ENCODE measurements at places on chromosomes 4 and X.

GRCh38 chr4:137934911-137935310 is 307.2 kb downstream of the SLC7A11 start:
- DNase-seq = no peak

DNA sequence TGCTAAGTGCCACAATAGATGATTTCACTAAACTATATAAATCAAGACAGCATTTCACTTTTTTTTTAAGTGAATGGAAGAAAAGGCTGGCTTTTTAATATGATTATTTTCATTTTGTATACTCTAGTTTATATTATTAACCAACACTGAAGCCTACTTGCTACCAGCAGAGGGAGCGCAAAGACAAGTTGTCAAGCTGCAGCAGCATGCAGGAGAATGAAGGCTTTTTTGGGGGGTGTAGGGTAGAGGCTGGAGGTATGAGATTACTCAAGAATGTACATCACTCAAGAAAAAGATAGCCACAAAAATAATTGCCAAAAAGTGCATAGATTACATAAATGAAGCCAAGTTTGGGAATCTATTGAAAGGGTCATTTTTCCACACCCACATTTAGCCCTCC is 519.5 kb downstream of the FGF13 start:
- DNase-seq = peak; percentile 45

DNA sequence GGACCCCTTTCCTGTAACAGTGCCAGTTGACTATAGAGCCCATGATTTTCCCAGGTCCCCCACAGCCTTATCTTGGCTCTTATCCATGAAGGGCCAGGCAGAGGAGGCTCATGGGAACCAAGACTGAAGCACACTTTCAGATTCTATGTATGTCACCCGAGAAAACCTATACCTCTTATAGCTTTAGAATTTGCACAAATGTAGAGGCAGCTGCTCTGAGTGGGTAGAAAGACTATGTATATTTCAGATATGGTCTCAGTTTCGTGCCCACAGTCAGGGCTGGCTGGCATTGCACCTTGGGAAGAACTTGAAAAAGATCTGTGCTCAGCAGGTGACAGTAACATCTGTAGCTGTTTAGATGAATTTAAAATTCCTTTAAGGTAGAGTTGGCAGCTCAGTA is 8.3 kb upstream of the LNX1 start:
- DNase-seq = no peak

GRCh38 chr4:85777908-85778631 is 303.1 kb downstream of the ARHGAP24 start:
- no peak for DNase-seq

GRCh38 chrX:70030301-70030767 is 19.4 kb downstream of the AWAT2 start:
- no peak for DNase-seq

DNA sequence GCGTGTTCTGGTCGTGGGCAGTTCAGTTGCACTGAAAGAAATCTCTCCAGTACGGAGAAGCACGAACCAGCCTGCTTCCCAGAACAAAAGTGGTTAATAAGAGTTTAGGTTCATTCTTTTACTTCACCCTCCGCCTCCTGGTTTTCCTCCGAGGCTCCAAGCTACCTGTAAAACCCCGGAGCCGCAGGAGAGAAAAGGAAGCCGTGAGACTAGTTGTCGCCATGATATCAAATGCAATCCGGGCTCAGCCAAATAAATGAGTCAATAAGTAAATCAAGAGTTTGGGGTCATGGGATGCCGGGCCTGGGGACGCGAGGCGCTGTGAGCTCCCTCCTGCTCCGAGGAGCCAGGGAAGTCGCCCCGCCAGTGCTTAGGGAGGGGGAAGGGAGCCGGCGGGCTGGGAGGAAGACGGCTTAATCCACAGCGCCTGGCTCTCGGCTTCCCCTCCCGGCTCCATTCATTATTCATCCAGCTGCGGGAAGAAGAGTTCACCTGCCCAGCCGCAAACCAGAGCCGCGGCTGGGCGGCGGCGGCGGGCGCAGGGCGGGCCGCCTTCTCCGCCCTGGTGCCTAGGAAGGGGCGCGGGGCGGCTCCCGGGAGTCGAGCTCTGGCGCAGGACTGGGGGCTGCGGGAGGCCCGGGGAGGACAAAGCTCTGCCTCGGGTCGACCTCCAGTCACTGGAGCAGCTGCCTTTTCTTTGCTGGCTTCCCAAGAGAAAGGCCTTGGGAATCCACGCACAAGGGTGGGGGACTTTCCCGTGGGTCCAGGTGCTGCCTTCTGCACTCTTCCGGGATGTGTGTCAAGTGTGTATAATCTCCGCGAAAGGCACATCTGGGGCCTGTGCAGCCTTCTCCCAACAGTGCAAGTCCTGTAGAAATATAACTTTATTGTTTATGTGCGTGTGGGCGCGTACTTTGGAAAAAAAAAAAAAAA is 1.7 kb downstream of the FRAS1 start:
- DNase-seq = peak; percentile 21

DNA sequence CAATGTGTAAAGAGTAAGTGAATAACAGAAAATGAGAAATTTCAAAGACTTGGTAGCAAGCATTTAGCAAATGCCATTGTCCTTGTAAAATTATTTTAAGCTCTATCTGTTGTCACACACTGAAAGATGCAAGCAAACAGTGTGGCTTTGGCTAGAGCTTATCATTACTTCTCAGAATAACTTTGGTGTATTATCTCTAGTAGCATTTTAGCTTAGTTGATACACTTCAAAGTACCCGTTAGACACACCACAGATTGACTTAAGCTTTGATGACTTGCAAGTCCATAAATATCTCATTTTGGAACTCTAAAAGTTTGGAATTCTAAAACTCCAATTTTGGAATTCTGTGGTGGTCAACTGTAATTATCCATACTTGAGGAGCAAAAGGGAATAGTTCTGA is 98.6 kb downstream of the PDLIM5 start:
- DNase-seq = no peak

DNA sequence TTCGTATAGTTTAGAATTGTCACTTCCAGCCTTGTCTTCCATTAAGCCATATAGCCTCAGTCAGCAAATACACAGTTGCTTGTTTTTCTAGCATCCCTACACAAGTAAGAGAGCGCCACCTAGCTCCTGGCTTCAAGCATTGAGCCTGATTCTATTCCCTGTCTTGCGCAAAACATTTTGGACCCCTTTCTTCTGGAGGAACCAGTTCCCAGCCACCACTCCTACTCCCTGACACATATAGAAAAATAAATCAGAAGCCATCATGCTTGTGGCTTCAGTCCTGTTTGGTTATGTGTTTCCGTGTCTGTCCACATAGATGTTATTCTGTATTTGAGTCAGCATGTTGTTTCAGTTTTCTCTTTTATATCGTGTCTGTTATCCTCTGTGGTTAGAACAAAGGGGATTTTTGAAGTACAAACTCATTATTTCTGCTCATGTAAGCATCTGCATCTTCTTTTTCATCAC is 59.9 kb downstream of the GK start:
- peak; percentile 51 for DNase-seq

GRCh38 chr4:81307991-81308390 is 93.0 kb upstream of the PRKG2 start:
- no peak for DNase-seq

- DNase-seq = no peak
Observed at GRCh38 chr4:1470816-1471442, 64.7 kb upstream of the NKX1-1 start.

- no peak for DNase-seq
Observed at GRCh38 chr4:61312526-61312925, 112.4 kb downstream of the ADGRL3 start.

DNA sequence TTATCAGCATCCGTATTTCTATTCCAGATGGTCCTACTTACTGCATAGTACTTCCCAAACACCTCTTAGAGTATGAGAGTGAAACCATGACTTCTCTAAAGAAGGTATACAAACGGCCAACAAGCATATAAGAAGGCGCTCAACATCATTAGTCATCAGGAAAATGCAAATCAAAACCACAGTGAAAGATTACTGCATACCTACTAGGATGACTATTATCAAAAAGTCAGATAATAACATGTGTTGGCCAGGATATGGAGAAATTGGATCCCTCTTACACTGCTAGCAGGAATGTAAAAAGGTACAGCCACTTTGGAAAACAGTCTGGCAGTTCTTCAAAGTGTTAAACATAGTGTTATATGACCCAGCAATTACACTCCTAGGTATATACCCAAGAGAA is 215.3 kb upstream of the CXorf66 start:
- DNase-seq = no peak

Measured in H1 (cell line).